ENCODE measurements at places on chromosomes 1 and 21.

DNA sequence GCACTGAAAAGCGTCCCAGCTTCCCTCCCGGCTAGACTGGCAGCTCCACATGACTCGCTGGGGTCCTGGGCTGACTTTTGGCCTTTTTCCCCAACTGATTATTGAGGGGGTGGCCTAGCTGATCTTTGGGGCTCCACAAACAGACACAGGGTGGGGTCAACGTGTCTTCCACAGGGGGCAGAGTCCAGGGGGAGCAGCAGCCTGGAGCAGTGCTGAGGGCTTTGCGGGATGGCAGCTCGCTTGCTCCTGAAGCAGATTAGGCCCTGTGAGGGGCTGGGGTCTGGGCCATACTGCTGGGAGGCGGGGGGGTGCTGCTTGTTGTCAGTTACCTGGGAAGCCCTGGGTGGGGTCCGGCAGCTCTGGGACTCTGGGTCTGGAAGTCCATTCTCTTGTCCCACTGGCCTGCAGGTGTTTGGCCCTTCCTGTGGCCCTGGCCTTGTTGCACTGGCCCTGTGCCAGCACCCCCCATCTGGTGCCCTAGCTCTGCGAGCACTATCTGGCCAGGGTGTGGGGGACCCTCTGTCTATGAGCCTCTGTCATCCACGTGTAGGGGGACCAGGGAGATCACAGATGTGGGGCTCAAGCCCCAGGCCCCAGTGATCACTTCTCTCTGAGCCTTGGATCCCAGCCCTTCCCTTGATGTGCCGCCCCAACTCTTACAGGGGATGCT is 12.3 kb upstream of the HES5 start:
- no peak for DNase-seq

- DNase-seq: no peak
Measured at GRCh38 chr1:245217853-245218608, 63.2 kb downstream of the KIF26B start.

GRCh38 chr1:201212056-201212455 is 21.4 kb downstream of the IGFN1 start:
- no peak for DNase-seq

DNA sequence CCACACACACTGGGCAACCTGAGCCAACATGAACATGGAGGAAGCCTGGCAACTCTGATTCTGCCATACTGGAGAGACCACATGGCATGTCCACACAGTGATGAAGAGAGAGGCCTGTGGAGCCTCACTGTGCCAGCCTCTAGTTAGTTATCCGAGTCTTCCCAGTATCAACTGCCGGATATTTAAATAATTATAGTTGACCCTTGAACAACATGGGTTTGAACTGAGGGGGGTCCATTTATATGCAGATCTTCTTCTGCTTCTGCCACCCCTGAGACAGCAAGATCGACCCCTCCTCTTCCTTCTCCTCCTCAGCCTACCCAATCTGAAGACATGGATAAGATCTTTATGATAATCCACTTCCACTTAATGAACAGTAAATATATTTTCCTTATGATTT is 27.8 kb downstream of the DDAH1 start:
- DNase-seq: no peak

DNA sequence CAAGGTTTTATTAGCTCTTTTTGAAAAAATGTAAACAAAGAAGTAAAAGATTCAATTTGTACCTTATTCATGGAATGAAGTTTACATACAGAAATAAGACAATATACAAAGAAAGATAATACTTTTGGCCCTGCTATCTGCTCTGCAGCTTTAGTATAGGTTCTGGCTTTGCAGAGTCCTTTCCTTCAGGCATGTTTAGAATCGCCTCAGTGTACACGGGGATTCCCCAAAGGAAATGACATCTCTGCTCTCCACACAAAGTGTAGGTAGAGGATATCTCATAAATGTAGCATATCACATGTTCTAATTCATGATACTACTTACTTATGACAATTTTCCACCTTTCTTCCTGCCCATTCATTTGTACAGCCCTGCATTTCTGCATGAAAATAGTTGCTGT is 222.6 kb upstream of the DPYD start:
- DNase-seq: no peak

DNA sequence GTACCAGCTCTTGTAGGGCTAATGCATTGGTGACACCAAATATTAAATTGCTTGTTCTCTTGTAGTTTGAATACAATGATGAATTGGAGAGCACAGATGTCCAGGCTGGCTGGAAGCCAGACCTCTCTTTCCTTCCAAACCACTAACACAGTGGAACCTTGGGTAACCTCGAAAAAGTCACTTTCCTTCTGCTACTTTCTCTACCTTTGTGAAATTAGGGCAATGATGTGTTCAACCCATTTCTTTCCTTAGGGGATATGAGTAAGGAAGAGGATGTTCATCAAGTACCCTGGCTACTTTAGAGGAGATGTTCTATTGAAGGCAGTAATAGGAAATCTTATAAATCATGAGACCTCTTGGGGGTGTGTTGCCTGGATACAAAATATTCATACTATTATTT is 55.7 kb downstream of the XCL2 start:
- no peak for DNase-seq

DNA sequence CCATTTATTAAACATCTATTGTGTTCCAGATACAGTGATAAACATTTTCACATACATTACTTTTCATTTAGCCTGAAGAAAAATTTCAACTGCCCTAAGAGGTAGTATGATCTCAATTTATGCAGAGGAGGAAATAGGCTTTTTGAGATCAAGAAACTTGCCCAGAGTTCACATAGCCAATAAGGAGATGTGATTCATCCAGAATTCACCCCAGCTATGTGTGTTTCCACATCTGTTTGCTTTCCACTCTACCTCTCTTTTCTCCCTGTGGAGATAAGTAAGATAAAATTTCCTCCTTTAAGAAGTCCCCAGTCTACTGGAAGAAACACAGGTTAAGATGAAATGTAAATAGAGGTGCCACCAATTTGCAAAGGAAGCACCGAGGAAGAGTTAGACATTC is 199.7 kb upstream of the C8B start:
- DNase-seq: no peak

DNA sequence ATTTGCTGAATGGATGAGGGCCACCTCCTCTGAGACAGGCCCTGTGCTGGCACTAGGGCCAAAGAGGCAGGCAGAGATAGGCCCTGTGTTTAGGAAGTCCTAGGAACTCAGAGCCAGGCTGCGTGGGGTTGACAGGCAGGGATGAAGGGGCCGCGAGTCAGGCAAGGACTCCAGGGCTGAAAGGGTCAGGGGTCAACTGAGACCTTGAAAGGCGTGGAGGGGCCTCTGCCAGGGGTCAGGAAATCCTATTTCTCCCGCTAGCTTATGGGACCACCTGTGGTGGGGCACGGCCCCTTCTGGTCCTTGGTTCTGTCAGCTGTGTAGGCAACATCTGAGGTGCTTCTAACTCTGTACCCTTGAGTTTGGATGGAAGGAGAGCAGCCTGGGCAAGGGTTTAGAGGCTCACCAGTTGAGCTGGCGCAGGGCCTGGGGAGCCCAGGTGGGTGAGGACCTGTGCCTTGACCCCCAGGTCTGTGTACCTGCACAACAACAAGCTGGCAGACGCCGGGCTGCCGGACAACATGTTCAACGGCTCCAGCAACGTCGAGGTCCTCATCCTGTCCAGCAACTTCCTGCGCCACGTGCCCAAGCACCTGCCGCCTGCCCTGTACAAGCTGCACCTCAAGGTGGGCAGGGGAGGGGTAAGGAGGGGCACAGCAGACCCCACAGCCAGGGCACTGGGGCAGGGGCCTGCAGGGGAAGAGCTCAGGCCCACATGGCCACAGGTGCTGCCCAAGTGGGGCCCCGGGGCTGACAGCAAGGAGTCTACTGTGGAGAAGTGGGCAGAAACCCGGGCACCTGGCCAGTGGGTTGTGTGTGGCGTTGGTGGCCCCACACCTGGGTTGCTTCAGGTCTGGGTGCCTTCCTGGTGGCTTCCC is 14.9 kb downstream of the PODN start:
- DNase-seq: no peak

DNA sequence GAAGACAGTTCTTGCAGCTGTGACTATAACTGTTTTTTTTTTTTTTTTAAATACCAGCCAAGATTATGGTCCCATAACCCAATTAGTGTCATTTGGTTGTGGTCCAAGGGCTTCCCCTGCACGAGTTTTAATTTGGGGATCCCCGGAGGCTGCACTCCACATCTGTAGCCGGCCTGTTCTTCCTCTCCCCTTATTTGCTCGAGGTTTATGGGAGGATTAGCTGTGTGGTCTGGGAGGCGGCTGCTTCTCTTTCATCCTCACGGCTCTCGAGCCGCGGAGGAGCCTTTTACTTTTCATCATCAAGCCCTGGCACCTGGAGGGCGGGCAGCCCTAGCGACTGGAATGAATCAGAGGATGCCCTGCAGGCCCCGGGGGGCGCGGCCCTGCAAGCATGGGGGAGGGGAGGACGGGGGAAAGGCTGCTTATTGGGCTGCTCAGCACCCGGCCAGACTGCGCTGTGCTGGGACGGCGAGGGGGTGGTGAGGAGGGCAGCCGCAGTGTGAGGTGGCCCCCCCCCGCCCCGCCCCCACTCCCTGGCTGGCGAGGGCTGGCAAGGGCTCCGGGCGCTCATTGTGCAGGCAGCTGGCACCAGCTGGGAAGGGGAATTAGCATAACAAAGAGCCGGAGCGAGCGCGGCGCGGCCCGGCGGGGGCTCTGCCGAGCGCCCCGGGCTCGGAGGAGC is 18.5 kb downstream of the SERTAD4 start:
- DNase-seq: no peak

DNA sequence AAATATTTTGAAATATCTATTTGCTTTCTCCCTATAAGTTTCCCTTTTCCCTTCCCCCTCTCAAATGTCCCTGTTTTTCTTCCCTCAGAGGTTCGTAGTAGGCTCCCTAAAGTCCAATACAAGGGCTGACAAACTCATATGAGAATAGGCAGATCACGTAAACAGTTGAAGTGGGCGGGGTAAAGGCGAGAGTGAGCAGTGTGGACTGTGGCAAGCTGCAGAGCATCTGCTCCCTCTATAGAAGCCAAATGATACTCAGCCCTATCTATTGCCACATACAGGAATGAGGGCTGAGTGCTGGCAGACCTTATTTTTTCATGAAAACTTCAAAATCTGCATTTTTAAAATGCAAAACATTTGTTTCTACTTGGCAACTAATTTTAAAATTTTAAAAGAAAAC is 26.3 kb downstream of the PRDX6 start:
- DNase-seq: no peak

- DNase-seq: no peak
Measured at GRCh38 chr1:203422656-203423055, 53.0 kb upstream of the PRELP start.

DNA sequence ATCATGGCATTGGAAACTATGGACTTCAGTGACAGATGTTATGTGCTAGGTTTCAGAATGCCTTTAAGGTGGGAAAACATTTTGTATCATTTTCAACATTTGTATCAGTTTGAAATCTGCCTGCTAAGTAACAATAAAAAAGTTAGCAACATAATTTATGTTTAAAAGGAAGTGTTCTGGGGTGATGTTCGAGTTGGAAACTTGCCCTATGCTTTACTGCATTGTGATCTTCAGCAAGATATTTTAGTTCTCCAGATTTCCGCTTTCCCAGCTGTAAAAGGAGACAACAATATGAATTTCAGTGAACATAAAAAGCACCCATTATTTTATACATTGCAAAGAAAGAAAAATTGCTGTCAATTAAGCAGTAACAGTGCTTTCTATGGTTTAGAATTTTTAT is 187.4 kb downstream of the DISC1 start:
- no peak for DNase-seq

DNA sequence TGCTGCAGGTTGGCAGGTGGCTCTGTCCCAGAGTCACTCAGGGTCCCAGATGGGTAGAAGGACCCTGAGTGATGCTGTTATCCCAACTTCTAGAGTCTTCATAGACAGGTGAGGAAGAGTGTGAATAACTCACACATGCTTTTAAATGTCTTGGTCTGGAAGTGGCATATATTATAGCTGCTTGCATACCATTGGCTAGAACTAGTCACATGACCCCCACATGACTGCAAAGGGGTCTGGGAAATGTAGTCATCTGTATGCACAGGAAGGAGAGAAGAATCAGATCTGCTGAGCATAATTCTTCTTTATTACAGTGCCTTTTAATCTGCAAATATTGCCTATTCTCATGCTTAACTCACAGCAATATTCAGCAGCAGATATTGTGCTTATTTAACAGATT is 28.2 kb upstream of the KLHDC7A start:
- no peak for DNase-seq

DNA sequence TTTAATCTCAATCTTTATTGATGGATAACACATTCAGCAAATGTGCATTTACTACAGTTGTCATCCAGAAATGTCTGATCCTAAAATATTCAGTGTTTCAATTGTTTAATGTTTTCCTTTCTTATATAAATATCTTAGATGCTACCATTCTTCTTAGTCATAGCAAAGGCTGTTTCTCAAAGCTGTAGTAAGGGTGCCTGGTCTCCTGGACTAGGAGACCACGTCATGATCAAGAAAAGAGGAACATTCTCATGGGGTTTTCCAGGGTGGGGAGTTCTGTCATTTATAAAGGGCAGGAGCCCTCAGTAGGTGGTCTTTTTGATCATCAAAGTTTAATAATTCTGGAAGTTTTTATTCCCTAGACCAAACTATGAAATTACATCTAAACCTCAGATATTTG is 292.8 kb downstream of the HMCN1 start:
- DNase-seq: no peak

- DNase-seq: no peak
Measured at GRCh38 chr1:39269349-39269748, 64.9 kb downstream of the MACF1 start.

- no peak for DNase-seq
Measured at GRCh38 chr21:45836694-45837670, 144.6 kb upstream of the COL6A1 start.

DNA sequence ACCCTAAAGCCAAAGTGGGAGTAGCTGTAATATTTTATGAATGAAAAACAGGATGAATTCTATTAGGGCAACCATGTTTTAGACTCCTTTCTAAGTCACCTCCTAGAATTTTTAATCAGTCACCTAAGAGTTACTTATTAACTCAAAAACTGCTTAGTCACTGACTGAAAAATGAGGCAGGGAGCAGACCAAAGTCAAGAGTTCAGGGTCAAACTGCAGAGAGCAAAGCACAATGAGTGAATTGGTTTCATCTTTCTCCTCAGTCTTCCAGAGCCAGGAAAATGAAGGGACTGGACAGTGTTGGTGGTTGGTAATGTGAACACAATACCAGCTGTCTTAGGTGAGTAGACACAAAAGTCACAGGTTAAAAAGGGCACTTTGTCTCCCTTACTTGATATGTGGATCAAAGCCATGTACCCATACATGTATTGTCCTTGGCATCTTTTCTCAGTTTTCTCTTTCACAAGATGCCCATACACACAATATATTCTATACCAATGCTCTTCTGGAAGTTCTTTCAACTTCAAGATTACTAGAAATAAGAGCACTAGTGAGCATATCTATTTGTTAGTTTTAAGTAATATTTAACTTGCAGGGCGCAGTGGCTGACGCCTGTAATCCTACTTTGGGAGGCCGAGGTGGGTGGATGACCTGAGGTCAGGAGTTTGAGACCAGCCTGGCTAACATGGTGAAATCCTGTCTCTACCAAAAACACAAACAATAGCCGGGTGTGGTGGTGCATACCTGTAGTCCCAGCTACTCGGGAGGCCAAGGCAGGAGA is 42.2 kb downstream of the ATP1B1 start:
- DNase-seq: no peak

- no peak for DNase-seq
Measured at GRCh38 chr1:78092643-78093042, 46.9 kb downstream of the GIPC2 start.

- DNase-seq: peak; percentile 88
Measured at GRCh38 chr1:10960411-10961299, 51.8 kb upstream of the TARDBP start.
